Ascending aorta (tissue), 2 donors: ENCODE measurements at places on chromosomes 2 and 18. TPM values are rescaled to one million over a fixed set of nuclear protein-coding genes. Genes with fewer than 3 reads are reported as not detected.

Gene SAG
- total RNA-seq = not detected

Gene ABCG8
- total RNA-seq = not detected

Gene FAM98A
- 34.8 TPM for total RNA-seq

DNA sequence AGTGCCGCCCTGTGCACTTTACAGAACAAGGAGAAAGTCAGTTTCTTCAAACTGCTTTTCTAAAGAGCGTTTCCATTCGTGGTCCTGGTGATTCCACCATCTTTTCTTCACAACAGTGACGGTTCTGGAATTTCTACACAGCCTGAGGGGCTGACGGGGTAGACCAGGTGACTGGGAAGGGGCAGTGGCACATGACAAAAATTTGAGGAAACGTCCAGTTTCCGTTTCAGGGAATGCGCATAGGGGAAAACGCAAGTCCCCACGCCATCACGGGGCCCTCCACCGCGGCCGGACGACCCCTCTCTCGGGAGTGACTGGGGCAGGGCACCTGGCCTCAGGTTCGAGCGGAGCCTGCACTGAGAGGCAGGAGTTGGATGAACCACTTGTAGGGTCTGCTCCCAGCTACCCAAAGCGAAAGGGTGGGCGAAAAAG lies 980 bp upstream of the SPTBN1 start:
- no peak for DNase-seq

DNA sequence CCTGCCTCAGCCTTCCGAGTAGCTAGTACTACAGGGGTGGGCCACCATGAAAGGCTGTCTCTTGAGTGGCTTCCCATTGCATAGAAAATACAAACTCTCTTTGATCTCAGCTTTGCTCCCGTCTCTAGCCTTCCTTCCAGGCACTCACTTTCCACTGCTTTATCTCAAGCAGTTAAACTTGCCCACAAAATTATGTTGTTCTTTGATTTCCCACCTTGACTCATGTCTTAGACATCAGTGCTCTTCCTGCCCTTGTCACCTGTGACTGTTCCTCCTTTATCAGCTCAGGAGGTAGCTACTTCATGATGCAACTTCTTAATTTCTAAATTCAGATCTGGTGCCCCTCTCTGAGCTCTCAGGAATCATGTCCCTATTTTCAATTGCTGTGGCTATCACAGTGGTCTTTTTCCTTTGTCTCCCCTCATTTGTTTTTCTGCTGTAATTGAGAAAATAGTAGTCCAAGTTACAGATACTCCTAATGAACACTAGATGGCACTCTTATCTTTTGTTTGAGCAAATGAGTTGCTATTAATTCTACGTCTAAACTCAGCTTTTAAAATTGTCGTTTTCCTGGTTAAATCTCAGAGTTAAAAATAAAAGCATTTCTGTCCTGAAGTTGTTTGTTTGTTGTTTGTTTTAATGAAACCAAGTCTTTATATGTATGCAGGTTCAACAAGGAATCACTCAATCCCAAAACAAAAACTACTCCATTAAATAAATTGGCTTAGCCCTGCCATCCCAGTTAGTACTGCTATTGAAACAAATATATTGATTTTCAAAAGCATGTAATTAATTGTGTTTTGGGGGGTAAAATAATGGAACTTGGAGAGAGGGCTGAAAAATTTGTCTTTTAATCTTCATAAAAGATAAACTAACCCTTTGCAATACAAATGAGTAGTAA lies 46.9 kb upstream of the GREB1L start:
- DNase-seq = no peak

- DNase-seq = no peak
Measured at GRCh38 chr18:23809415-23809814, 120.2 kb downstream of the LAMA3 start.

GRCh38 chr2:189657867-189658266 lies 3.4 kb upstream of the ASNSD1 start:
- no peak for DNase-seq

DNA sequence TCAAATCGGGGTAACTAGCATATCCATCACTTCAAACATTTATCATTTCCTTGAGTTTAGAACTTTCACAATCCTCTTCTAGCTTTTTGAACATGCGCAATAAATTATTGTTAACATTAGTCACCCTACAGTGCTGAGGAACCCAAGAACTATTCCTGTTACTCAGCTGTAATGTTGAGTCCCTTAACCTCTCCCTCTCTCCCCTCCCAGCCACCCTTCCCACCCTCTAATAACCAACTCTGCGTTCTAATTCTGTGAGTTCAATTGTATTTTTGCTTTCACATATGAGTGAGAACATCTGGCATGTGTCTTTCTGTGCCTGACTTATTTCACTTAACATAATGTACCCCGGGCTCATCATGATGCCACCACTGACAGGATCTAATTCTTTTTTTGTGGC lies 78.6 kb upstream of the RANBP2 start:
- no peak for DNase-seq

GRCh38 chr2:228648541-228648940 lies 467.1 kb upstream of the SPHKAP start:
- DNase-seq = no peak

DNA sequence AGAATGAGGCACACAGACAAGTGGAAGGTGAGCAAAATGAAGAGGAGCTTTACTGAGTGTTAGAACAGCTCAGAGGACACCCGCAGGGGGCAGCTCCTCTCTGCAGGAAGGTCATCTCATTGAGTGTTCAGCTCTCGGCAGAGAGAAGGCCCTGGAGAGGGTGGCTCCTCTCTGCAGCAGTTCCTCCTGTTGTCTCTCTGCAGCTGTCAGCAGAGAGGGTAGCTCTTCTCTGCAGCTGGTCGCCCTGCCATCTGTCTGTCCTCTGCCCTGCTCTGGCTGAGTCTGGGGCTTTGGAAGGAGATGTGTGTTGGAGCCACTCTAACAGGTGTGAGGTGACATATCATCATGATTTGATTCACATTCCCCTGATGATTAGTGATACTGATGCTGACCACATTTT lies 6.8 kb upstream of the SNTG2 start:
- DNase-seq = no peak

GRCh38 chr2:208172125-208172524 lies 8.7 kb upstream of the CRYGA start:
- no peak for DNase-seq
